ENCODE measurements at places on chromosomes 11 and 22.
A peak's percentile ranks its signal among the peaks of the same experiment; 100 is the strongest.

DNA sequence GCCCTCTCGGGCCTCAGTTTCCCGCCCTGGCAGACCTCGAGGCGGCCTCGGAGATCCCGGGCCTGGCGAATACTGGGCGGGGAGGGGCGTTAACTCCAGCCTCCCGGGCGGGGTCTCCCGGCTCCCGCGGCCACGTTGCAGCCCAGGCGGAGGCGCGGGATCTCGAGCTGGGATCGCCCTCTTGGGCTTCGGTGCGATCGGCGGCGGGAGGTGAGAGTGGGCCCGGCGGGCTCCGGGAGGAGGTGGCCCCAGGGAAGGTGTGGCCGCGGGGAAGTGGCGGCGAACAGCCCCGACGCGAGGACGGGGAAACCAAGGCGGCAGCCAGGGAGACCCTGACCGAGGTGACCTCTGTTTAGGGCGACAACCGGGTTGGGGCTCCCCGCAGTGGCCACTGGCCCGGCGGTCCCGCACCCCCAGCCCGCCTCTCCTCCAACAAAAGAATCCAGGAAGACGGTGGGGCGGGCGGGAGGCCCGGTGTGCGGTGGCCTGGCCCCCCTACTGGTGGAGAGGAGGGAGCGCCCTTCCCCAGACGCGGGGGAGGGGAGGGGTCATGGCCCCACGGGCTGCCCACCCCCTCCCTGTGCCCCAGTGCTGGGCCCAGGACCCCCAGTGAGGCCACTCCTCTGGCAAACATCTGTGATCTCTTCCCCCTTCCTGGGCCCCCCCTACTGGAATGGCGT, at the start of gene PHETA2:
Gene PHETA2 (plus strand): TSS at position 117 of the 680 bp plus-strand sequence. CDS start 3,046 bp downstream, outside the sequence.
- no peak for DNase-seq

DNA sequence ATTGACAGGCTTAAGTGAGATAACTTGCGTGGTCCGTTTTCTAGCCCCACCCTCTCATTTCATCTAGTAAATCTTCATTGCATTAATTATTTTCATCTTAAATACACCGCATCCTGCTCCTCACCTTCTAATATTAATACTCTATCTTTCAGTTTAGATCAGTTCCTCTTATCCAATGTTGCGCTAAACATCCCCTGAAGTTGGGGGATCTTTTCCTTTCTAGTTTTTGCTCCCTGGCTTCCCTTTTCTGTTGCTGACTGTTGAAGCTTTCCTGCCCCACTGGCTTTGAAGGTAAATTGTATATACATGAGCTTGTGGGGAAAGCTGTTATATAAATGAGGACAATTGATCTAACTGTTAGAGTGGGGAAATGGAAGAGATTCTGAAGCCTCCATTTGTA, 7.2 kb downstream of the CAT start:
- DNase-seq: no peak

DNA sequence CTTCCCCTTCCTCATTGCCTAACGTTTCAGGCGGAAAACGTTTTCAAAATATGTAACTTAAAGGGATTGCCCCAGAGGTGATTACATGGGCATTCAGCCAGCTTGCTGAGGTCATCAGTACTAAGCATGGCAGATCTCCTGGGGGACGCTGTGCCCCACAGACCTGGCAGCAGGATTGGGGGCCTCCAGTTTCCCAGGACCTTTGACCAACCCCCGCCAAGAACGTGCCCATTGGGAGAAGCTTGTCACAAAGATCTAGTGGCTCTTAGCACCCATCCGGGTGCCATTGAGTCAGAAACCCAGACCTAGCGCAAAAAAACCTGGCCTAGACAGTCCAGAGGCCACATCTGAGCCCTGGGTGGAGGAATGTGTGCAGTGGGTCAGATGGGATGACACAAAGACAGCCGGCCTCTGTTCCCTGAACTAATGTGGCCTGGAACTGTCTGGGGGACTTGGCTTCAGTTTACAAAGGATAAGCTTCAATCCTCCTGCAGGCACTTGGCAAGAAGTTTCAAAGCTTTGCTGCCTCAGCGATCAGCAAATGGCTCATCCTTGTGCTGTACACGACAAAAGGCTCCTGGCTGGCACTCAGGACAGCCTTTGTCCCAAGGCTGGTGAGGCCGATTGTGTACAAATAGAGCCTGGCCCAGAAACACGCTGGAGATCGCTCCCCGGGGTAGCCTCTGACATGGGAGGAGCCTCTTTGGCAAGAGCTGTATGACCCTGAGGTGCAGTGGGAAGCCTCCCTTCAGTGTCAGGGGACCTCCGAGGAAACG, 9.5 kb downstream of the C1QTNF6 start:
- DNase-seq: no peak

DNA sequence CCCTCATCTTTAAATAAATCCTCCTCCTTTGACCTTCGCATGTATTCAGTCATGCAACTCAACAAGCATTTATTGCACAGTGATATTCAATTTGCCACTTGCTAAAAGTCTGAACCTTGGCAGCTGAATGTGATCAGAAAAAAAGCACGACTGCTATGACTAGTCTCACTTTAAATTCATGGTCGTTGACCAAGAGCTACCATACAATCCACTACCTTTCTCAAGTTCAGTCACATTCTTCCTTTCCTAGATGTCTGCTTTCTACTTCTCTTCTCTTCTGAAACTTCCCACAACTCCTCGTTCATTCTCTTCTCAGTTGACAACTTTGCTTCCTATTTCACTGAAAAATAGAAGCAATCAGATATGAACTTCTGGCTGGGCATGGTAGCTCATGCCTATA, 2.0 kb upstream of the SAA1 start:
- no peak for DNase-seq

GRCh38 chr22:18022876-18023275, 1.5 kb downstream of the MICAL3 start:
- DNase-seq: no peak

GRCh38 chr11:116224154-116224888, 548.5 kb downstream of the BUD13 start:
- peak; percentile 57 for DNase-seq

GRCh38 chr11:110833033-110833484, 120.8 kb upstream of the ARHGAP20 start:
- DNase-seq: no peak

Data from NCI-H2171 (cell line).